ENCODE measurements at places on chromosomes 7 and 10. TPM values are rescaled to one million over a fixed set of nuclear protein-coding genes. Genes with fewer than 3 reads are reported as not detected.
A peak's percentile ranks its signal among the peaks of the same experiment; 100 is the strongest.

DNA sequence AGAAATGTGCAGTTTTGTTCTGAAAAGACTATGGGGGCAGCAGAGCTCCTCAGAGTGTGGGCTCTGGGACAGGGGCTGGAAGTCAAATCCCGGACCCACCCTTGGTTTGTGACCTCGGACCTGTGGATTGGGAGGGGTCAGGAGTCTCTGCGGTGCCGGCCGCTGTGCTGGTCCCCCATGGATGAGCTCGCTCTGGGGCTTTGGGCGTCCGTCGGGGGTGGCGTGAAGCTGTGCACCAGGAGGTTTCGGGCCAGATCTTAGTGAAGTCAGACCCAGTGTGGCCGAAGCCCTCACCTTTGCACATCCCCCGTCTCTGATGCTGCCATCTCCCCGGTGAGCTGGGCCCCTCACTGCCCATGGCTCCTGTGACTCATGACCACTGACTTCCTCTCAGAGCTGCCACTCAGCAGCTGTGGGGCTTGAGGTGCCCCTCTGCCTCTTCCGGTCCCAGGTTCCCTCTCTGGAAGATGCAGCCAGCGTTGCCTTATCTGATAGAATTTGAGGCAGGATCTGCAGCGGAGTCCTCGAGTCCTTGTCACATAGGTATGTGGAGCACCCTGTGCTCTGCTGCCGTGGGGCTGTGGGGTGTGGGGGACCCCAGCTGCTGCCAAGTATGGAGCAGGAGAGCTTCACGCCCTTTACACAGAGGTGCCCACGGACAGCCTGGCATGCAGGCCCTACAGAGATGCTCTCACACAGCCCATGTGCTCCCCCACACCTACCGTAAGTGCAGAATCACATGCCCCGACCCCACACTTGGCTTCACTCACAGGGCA, 11.4 kb upstream of the SCART1 start:
- peak; percentile 38 for DNase-seq

GRCh38 chr7:28732071-28732869, 225.9 kb downstream of the TRIL start:
- DNase-seq: no peak

- DNase-seq: no peak
Measured at GRCh38 chr10:81027223-81027622, 489.5 kb downstream of the SH2D4B start.

DNA sequence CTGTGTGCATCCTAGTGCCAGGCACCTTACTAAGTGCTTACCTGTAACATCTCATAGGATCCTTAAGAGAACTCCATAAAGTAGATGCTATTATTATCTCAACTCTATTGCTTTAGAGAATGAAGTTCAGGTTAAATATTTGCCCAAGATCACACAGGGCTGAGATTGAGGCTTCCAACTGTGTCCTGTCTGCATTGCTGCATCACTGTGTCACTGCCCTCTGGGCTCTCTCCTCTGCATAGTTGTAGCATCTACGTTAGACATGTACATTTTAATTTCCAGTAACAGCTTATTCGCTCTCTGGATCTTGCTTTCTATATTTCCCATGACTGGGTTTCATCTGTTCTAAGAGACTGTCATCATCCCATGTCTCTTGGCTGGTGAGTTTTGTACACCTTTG, 63.6 kb upstream of the FZD8 start:
- DNase-seq: no peak

GRCh38 chr7:108278776-108279175, 148.6 kb upstream of the LAMB4 start:
- DNase-seq: no peak

GRCh38 chr7:151782598-151783448, 94.1 kb downstream of the PRKAG2 start:
- peak; percentile 80 for DNase-seq

GRCh38 chr7:45919231-45919784, 1.8 kb downstream of the IGFBP3 start:
- peak; percentile 49 for DNase-seq

DNA sequence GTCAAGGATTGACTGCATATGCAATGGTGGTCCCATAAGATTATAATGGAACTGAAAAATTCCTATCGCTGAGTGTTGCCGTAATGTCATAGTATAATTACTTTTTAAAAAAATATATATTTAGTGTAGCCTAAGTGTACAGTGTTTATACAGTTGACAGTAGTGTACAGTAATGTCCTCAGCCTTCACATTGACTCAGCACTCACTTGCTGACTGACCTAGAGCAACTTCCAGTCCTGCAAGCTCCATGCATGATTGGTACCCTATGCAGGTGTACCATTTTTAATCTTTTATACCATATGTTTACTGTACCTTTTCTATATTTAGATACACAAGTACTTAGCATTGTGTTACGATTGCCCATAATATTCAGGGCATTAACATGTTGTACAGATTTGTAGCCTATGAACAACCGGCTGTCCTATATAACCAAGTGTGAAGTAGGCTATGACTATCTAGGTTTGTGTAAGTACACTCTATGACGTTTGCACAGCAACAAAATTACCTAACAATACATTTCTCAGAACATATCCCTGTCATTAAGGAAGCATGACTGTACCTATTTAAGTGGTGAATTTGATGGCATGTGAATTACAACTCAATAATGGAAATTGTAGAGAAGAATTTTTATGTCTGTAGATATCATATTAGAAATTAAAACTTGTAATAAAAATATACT, 40.9 kb downstream of the CCNY start:
- no peak for DNase-seq

DNA sequence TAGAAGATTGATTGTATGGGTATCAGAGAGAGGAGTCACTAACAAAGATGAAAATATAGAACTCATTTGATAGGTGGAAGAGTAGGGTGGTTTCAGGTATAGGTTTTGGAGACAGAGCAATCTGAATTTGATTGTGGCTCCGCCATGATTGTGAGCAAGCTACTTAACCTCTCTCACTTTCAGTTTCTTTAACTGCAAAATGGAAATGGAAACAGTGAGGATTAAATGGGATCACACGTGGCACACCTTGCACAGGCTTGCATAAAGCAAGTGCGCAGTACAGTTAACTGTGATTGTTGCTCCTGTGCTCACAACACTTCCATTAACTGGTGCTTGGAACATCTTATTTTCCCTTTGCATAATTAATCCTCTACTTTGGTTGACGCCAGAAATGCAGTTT, 54.9 kb downstream of the ATXN7L1 start:
- DNase-seq: no peak

DNA sequence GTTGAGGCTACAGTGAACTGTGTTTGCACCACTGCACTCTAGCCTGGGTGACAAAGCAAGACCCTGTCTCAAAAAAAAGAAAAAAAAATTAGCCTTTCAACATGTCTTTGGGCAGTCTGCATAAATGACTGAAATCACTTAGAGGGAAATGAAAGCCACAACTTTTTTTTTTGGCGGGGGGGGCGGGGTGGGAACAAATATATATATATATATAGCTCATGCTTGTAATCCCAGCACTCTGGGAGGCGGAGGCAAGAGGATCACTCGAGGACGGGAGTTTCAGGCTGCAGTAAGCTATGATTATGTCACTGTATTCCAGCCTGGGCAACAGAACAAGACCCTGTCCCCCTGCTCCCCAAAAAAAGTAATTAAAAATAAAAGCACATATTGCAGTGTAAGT, 23.4 kb upstream of the MICU1 start:
- no peak for DNase-seq

- no peak for DNase-seq
Measured at GRCh38 chr10:93968540-93968945, 25.2 kb upstream of the PLCE1 start.

DNA sequence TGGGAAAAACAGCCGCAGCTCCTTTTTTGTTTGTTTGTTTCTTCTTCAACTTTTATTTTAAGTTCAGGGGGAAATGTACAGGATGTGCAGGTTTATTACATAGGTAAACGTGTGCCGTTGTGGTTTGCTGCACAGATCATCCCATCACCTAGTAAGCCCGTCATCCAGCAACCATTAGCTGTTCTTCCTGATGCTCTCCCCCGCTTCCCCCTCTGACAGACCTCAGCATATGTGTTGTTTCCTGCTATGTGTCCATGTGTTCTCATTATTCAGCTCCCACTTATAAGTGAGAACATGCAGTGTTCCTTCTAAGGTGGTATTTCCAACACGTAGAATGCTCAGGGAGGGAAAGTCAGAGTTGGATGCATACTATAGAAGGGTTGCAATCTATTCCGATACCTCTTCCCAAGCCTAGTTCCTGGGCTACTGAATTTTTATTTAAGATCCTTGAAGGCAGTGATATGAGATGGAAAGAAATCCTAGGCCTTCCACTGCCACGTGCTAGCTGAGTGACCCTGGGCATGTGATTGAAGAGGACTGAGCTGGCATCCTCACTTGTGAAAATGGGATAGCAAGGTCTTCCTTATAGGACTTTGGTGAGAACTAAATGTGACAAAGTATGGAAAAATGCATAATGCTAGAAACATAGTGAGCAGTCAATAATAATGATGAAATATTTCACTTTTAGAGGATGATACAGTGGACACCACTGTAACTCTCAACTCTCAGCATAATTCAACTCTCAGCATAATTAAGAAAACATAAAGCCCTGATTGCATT, 278.5 kb downstream of the REEP3 start:
- no peak for DNase-seq

- no peak for DNase-seq
Measured at GRCh38 chr7:21198921-21199320, 229.0 kb upstream of the SP4 start.

DNA sequence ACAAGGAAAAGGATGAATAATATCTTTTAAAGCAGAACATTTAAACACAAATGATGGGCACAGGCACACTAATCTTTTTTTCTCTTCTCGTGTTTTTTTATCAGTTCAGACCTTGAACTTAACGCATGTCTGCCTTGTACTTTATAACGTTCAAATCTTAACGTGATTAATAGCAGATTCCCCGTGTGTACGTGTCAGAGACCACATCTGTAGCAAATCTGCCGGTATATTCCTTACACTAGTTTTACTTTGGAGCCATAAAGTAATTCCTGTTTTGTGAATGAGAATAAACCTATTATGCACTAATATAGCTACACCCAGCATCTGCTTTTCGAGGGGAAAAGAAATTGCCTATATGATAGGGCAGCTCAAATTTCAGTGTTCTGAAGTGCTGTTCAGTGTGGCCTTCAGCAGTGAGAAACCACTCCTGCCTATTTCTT, 166.0 kb upstream of the TCF7L2 start:
- DNase-seq: no peak

GRCh38 chr7:102271158-102271798, 15.4 kb upstream of the SH2B2 start:
- no peak for DNase-seq

GRCh38 chr7:120996333-120996987, 7.9 kb downstream of the CPED1 start:
- peak; percentile 84 for DNase-seq

- DNase-seq: no peak
Measured at GRCh38 chr7:35007768-35008167, 29.5 kb downstream of the DPY19L1 start.

DNA sequence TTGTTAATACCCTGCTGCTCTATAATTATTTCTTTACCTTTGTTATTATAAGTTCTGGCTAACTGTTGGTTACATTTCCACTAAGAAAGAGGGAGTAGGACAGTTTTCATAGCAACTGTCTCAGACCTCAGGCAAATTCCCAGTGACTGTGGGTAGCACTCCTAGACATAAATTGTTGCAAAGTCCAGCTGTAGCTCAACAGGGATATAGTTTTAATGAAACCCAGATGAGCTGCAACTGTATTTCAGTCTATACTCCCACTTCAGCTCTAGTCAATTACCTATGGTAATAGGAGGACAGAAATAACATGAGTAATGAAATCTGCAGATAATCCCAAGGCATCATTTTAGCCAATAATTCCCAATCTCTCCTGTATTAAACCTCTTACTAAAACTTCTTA, 103.0 kb upstream of the SEMA3A start:
- DNase-seq: no peak

DNA sequence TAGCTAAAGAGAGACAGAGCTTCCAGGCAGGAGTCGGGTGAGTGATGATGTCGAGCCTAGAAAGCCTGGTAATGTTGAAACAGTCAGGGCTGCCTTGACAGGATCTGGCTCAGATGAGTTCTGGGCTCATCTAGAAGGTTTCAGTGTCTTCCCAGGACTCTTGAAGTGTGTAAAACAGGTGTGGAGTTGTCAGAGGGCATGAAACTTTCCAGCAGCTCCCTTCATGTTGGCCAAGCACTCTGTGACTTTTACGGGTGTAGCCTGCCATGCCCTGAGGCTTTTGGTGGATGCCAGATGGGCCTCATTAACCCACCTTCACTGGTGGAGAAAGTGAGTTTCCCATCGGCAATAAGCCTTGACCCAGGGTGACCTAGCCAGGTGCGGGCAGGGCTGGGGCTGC, 66.4 kb upstream of the PDCD4 start:
- no peak for DNase-seq

DNA sequence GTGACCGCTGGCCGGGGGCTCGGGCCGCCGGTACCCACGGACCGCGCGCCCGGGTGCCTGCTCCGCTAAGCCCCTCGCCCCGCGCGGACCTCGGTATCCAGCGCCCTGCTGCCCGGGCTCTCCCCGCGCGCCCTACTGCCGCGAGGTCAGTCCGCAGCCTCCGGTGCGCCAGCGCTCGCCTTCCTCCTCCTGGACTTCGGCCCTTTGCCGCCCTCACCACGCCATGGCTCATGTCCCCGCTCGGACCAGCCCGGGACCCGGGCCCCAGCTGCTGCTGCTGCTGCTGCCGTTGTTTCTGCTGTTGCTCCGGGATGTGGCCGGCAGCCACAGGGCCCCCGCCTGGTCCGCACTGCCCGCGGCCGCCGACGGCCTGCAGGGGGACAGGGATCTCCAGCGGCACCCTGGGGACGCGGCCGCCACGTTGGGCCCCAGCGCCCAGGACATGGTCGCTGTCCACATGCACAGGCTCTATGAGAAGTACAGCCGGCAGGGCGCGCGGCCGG, 483 bp downstream of the GDF10 start:
- no peak for DNase-seq

The PDE6C gene
- total RNA-seq: not detected

The FAM241B gene
- 2.1 TPM for total RNA-seq

The OIT3 gene
- 0.67 TPM for total RNA-seq

The ATP6V1F gene
- total RNA-seq: 121 TPM

The MRLN gene
- total RNA-seq: not detected
